ENCODE measurements at places on chromosomes 11 and 22.
A peak's percentile ranks its signal among the peaks of the same experiment; 100 is the strongest.

GRCh38 chr22:26608129-26608528, 9.7 kb downstream of the CRYBB1 start:
- DNase-seq = no peak

GRCh38 chr11:74966651-74967050, 17.6 kb downstream of the SPCS2 start:
- DNase-seq = no peak

- DNase-seq = no peak
These were observed 8.5 kb downstream of the BACE1-AS start for GRCh38 chr11:117299351-117300282.

DNA sequence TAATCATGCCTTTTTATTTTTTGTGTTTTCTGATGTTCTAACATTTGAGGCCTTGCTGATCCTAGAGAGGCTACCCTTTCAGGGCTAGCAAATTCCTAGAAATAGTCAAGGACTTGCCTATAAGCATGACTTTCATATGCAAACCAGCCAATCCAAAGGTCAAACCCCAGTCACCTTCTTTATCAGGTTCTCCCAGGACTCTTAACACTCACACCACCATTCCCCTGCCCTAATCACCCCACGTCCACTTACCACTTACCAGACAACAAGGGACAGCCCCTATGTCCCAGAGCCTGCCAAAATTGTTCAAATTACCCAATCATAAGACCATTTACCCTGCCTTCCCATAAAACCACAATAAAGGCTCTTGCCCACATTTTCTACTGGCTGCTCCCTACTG, 1339.8 kb downstream of the LRRC4C start:
- no peak for DNase-seq

- DNase-seq = no peak
These were observed 12.0 kb upstream of the MMP13 start for GRCh38 chr11:102967497-102967896.

GRCh38 chr11:121671283-121672168, 218.8 kb upstream of the SORL1-AS1 start:
- DNase-seq = no peak

- DNase-seq = peak; percentile 79
These were observed 39.0 kb downstream of the CTNND1 start for GRCh38 chr11:57800444-57801182.

DNA sequence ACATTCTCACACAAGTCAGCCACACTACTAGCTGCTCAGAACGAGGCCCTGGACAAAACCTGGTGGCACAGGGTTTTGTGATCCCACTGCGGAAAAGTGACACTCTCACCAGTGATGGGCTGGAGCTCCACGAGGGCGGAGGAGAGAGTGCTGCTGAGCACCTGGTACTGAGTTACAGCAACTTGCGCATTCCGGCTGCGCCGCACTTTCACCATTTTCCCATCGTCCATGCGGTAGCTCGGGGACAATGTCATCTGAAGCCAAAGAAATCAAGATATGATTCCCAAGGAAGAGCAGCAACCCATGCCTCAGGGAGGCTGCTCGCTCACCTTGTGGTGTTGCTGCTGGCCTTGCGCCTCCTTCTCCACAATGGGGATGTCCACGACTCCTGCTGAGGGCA, 6.1 kb downstream of the RPUSD4 start:
- no peak for DNase-seq

GRCh38 chr11:61783717-61784505, 8.5 kb downstream of the TMEM258 start:
- no peak for DNase-seq

DNA sequence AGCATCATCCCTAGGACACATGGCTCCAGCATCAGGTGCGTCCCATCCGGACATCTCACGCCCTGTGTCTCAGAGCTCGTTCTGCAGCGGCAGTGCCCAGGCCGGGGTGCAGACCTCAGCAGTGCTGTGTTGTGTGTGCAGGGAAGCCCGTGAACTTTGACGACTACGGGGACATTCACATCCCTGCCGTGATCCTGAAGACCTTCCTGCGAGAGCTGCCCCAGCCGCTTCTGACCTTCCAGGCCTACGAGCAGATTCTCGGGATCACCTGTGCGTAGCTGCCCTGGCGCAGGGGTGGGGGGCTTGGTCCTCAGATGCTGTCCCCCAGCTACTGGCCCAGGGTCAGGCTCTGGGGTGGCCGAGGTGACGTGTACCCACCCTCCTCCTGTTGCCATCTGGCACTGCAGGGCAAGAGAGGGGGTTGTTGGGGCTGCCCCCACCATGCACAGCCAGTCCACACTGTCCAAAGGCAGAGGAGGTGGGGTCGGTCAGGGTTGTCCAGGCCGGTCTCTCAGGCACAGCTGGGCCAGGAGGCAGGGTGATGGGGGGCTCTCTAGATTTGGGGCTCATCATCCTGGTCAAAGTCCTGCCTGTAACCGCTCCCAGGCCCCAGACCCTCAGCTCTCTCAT, 96.5 kb downstream of the ARHGAP8 start:
- DNase-seq = no peak

DNA sequence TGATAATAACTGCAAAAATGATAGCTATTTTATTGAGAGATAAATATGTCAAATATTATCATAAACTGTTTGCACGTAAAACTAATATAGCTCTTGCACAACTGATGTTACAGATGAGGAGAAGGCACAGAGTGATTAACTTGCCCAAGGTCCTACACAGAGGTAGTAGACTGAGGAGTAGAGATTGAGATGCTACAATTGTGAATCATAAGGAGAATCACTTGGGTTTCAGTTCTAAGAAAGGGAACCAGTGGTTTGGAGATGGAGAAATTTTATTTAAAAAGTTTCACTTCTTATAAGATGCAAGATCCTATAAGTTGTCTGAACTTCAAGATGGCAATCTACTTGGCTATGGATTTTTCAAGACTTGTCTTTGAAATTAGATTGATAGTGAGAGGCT, 224.8 kb upstream of the RAG2 start:
- DNase-seq = no peak

DNA sequence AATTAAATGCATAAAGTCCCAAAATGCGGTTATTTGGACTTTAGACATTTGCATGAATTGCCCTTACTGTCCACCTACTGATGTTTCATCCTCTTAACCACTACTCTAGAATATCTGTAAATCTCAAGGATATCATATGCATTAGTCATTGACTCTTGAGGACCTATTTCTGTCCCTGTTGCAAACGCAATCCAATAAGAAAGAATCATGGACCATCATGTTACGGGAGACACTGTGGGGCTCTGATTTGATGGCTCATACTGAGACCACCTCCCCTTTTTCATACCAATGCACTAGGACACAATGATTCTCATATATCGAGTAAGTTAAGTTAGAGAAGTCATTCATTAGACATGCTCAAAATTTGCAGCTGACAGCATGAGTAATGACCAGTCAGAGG, 14.4 kb downstream of the POU2AF2 start:
- no peak for DNase-seq

DNA sequence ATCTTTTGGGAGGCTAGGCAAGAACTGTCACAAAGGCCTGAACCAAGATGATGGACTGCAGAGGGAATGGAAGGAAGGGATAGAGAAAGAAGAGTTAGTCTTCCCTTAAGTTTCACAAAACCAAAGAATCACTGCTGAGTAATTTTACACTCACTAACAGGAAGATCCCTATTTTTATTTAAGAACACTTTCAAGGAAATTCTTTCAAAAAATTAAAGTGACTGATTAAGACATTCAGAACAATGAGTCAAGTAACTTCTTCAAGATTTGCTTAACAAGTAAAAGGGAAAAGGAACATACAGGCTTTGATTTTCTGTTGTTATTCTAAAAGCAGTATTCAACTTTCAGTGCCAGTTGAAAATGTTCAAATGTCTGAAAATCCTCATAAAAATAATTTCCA, 3.1 kb downstream of the PITPNB start:
- DNase-seq = no peak

- peak; percentile 88 for DNase-seq
These were observed 89.8 kb downstream of the RPS6KA4 start for GRCh38 chr11:64448599-64449380.

DNA sequence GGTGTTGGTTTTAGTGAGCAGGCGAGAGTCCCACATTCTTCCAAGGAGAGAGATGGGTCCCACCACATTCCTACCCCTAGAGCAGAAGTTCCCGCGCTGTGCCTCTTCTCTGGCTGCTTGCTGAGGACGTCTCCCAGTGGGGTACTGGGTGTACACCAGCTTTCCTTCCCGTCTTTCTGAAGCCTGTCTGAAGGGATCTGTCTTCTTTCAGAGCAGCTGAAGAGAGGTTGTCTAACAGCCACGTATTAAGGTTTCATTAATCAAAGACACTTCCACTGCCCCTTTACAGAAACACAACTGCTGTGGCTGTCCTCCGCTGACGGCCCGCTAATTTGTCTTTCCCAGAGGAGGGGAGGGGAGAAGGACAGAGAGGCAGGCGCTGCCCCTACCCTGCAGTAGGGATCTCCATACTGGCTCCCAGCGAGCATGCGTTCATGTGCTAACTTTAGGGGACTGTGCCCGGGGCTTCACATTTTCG, 56.0 kb downstream of the ZBTB16 start:
- DNase-seq = no peak

DNA sequence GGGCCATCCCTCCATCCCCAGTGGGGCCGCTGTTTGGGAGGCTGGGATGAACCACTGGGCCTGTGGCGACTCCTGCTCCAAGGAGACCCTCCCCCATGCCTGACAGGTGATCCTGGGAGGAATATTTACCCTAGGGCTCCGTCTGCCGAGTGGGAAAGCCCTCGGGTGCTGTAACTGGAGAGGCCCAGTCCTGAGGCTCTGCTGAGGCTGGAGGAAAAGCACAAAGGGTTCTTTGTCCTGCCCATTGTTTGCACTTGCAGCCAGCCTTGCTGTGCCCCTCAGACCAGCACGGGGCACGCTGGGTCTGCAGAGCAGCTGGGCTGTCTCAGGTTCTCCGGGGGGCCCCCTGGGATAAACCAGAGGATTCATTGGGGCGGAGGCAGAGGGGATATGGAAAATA, 321.1 kb downstream of the MN1 start:
- DNase-seq = no peak

DNA sequence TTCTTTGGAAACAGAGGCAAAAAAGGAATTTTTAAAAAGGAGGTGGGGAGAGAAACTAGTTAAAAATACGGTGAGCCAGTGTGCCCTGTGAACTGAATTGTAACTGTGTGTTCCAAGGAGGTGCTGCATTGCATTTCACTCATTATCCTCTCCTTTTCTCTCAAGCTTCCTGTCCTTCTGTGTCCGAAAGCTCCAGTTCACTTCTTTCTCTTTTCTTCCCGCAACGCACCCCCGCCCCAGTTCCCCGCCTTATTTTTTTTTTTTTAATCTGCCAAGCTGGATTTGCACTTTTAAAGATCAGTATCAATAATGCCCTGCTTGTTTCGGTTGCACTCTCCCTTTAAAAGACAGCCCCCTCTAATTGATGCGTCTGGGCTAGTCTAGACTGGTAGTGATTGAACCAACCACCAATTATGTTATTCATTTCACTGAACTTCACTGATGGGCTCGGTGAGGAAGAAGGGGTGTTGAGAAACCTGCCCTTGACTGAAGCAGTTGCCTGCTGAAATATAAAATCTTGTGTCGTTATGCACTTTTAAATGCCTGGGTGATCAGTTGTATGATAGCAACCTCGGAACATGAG, 18.5 kb downstream of the BLID start:
- no peak for DNase-seq

GRCh38 chr11:19963697-19964387, 196.4 kb downstream of the DBX1 start:
- DNase-seq = no peak

- DNase-seq = no peak
These were observed 6.1 kb downstream of the WNT7B start for GRCh38 chr22:45970705-45971407.

DNA sequence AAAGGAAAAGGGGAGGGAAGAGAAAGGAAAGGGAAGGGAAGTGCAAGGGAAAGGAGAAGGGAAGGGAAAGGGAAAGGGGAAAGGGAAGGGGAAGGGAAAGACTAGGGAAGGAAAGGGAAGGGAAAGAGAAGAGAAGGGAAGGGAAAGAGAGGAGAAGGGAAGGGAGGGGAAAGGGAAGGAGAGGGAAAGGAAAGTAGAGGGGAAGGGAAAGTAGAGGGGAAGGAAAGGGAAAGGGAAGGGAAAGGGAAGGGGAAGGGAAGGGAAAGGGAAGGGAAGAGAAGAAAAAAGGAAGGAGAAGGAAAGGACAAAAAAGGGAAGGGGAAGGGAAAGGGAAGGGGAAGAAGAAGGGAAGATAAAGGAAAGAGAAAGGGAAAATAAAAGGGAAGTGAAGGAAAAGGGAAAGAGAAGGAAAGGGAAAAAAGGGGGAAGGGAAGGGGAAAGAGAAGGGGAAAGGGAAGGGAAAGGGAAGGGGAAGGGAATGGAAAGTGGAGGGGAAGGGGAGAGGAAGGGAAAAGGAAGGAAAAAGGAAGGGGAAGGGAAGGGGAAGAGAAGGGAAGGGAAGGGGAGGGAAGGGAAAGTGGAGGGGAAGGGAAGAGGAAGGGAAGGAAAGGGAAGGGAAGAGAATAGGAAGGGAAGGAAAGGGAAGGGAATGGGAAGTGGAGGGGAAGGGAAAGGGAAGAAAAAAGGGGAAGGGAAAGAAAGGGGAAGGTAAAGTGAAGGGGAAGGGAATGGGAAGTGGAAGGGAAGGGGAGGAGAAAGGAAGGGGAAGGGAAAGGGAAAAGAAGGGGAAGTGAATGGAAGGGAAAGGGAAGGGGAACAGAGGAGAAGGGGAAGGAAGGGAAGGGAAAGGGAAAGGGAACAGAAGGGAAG, 138.2 kb downstream of the SPATA19 start:
- DNase-seq = no peak

DNA sequence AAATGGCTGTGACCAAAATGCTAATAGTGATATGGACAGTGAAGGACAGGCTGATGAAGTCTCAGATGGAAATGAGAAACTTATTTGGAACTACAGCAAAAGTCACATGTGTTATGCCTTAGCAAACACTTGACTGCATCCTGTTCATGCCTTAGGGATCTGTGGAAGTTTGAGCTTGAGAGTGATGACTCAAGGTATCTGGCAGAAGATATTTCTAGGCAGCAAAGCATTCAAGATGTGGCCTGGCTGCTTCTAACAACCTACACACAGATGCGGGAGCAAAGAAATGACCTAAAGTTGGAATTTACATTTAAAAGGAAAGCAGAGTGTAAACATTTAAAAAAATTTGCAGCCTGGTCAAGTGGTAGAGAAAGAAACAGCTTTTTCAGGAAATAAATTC, 28.1 kb upstream of the CD81 start:
- no peak for DNase-seq

GRCh38 chr11:12480401-12480800, 103.0 kb downstream of the PARVA start:
- no peak for DNase-seq

- DNase-seq = no peak
These were observed 266.4 kb downstream of the KCNA4 start for GRCh38 chr11:29750392-29750791.
